Left ventricle myocardium inferior (tissue), 1 donor: ENCODE measurements at places on chromosomes 5 and 9. TPM values are rescaled to one million over a fixed set of nuclear protein-coding genes. Genes with fewer than 3 reads are reported as not detected.

DNA sequence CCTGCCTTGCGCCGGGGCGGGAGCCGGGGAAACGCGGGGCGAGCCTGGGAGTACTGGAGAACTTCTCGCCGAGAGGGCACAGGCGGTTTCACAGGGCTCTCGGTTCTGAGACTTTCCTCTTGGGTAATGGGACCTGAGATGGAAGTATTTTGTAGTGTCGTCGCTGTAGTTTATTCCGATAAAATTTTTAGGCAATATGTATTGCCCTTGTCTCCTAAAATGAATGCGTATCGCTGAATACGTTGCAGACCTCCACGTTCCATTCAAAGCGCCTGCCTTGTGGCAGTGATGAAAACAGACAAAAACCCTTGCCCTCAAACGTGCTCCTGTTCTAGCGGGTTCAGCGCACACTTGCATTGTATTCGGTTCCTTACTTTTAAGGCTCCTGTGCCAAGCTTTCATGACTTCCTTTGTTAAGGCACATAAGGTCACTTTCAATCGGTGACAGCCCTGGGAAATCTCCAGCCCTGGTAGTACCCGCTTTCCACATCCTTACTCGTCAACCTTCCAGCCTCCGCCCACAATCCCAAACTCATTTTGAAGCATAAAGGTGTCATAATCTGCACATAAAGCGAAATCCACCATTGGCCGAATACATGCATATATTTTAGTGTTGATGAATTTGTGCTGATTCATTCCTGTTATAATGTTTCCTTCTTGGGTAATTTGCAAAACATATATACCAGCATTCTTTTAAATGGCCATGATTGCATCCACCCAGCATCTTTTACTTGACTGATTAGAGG lies 694 bp downstream of the RMI1 start:
- DNase-seq, result no peak

GRCh38 chr9:75448281-75448680 lies 360.0 kb downstream of the OSTF1 start:
- DNase-seq, result no peak

- DNase-seq, result no peak
These were observed 1.3 kb downstream of the SHC3 start for GRCh38 chr9:89177012-89177943.

- no peak for DNase-seq
These were observed 48.5 kb downstream of the PLGRKT start for GRCh38 chr9:5389109-5389732.

DNA sequence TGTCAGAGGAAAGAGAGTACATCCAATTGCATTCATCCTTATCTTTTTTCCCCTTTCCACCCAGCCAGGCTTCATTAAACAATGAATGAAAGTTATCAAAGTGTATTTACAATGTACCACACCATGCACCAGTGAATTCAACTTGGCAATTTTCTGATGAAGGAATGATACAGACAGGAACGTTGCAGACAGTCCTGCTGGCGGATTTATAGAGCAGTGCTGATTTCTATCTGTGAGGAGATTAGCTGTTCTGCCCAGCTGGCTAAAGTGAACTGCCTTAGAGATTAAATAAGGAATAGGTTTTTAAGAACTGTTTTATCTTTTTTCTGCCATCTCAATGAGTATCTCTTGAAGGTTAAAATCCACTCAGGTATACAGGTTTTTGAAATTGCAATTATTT lies 403.9 kb downstream of the CDH18 start:
- DNase-seq, result no peak

- peak; percentile 83 for DNase-seq
These were observed 48.8 kb downstream of the KCNIP1 start for GRCh38 chr5:170552621-170553115.

Gene DEPDC1B
- 0.30 TPM for total RNA-seq

Gene PCDHB11
- 0.77 TPM for total RNA-seq

Gene RMND5B
- total RNA-seq, result 38.9 TPM

Gene FREM1
- total RNA-seq, result 3.0 TPM

Gene PCDHA7
- not detected for total RNA-seq
